Heart left ventricle (tissue), 16 donors: ENCODE measurements at places on chromosomes 11 and 22.

DNA sequence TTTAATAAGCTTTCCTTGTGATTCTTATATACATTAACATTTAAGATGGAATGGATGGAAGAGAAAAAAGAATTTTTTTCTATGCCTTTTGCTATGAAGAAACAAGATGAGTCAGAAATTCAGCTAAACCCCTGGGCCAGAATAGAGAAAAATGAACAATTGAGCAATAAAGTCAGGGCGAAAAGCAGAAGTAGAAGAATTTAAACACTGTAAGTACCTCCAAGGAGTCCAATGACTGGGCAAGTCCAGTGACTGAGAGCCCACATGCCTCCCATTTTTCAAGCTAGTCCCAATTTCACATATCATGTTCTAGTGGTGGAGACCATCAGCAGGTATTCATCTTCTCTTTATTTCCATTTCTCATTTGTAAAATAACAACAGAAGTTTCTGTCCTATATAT lies 18.6 kb upstream of the APLP2 start:
- DNase-seq, result no peak

DNA sequence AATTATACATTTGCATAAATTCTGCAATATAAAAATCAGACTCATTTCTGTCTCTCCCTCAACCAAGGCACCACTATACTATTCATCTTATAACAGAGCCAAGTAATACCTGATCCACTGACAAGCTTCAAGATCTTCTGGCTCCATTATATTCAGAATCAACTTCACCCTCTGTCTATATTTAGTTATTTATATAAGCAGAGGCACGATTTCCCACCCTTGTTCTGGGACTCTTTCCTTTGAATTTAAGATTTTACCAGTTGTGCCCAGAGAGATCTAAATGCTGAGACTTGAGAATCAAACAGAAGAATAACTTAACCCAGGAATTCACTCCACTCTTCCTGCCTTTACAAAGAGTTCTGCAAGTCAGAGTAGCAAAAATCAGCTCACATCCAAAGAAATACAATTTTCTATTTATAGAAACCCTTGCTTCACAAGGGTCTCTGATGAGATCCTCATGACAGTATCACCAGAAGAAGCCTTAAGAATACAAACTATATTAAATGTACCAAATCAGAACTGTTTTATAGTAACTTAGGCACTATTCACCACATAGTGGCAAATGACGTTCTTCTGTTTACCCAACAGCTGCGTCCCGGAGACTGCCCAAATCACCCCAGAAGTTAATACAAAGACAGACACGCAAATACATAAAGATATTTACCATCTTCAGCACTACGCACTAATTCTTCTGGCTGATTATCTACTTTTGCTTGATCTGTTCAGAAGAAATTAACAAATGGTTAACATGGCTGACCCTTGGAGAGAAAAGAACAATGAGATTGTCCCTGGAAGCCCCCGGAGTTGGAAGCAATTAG lies 32.3 kb upstream of the CCDC89 start:
- DNase-seq, result no peak

DNA sequence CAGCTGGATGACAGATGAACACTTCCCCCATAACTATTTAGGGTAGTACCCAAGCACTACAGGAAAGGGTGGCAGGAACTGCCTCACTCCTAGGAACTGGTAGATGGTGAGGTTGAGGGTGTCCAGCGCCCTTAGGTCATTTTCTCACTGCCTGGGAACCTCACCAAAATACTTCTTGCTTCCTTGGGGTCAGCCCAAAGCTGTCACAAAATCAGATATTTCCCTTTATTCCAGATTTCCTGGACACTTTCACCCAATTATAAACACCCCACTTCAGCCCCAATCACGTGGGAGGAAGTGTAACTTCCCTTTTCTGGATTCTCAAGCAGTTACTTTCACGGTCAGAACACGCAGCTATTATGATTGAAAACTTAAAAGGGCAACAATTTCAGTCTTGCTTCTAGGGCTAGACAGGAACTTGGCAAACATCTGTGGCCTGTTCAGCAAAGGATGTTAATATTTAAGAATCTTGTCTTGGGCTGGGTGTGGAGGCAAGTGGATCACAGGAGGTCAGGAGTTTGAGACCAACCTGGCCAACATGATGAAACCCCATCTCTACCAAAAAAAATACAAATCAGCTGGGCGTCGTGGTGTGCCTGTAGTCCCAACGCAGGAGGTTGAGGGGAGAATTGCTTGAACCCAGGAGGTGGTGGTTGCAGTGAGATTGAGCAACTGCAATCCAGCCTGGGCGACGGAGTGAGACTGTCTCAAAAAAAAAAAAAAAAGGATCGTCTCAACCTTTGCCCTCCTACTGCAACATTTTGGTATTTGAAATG lies 4.0 kb downstream of the FTH1 start:
- peak; percentile 34 for DNase-seq

GRCh38 chr11:57493507-57494503 lies 21.7 kb downstream of the SLC43A1 start:
- DNase-seq, result peak; percentile 39

DNA sequence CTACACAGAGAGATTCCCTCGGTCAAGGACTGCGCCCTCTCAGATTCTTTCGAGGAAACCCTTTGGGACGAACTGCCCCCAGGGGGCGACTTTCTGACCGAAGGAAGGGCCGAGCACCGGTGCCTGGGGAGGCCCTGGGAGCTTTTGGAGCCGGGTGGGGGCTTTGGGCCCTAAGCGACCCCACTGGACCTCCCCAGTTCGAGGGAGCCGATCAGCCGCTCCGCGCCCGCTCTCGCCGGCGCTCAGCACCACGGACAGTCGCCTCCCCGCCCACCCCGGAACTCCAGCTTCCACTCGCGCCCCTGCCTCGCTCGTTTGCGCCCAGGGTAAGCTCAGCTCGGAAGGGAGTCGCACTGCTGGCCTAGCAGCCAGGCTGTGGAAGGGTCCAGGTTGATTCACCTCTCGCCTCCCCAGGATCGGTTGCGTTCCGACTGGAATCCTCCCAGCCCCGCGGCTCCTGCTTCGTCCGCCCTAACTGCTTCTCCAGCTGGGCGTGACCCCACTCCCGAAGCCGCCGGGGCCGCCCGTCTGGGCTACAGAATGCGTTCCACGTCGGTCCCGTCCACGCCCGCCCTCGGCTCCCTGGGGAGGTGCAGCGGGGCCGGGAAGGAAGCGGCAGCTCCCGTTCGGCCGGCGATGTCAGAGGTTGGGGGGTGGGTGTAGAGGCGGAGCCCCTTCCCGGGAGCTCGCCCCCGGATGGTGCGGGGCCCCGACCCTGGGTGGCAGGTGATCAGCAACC lies 428 bp downstream of the SCN3B start:
- peak; percentile 67 for DNase-seq

DNA sequence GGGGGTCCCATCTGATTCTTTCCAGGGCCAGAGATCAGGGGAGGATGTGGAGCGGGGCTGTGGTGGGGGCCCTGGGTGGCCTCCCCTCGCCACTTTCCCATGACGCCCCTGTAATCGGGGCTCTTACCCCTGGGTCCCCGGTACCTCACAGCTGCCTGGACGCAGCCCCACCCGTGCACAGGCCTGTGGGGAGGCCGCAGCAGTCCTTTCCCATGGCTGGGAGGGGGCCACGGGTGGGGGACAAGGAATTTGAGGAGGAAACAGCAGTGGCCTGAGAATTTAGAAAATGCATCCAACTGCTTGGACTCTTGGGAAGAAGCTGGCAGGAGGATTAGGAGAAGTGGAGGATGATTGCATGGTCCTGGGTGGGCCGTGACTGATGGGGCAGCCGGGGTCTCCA lies 18.0 kb downstream of the H19 start:
- peak; percentile 34 for DNase-seq

DNA sequence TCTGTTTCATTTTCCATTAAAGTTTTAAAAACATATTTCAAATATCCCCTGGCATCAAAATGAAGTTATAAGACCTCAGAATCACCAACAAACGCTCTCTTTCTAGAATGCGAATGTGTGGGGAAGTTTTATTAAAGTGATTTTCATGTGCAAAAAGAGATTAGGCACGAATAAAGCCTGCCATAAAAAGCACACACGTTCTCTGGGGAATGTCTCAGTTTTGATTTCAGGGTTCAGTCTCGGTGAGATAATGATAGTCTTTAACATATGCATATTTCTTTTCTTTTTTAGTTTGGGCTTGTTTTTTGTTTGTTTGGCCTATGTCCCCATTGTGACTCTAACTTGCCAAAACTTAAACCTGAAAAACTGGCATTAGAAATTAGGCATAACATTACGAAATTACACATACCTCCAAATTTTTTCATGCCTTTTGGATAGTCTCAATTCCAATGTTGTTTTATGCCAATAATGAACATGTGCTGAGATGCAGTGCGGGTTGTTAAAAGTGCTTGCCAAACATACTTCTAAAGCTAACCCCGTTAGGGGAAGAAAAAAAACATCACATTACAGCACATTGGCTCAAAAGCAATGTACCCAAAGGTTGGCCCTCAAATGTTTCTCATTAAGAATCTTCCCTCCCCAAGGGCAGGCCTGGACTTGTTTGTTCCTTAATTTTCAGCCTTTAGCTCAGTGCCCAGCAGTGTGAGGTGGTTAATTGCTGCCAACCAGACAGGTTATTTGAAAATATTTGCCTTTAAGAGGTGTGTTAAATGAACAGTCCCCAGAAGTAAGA lies 33.2 kb upstream of the FBLN1 start:
- no peak for DNase-seq

- no peak for DNase-seq
Measured at GRCh38 chr11:1672613-1673350, 24.2 kb upstream of the KRTAP5-6 start.

DNA sequence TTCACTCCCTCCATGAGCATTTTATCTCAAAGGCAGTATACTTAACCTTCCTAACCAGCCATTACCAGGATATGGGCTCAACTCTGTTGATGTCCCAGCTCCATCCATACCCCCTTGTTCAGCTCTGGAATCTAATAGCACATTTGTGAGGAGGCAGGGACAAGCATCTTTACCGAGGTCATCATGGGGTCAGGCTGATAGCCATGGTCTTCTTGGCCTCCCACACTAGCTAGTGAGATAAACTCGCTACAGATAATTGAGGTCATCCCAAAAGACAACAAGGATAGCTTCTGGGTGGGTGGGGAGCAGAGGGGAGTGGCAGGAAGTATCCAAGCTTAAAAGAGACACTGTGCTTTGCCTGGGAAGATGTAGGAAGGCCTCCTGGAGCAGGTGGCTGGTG lies 141.6 kb upstream of the RASSF10 start:
- no peak for DNase-seq

GRCh38 chr11:10979529-10979928 lies 121.7 kb upstream of the ZBED5 start:
- no peak for DNase-seq

DNA sequence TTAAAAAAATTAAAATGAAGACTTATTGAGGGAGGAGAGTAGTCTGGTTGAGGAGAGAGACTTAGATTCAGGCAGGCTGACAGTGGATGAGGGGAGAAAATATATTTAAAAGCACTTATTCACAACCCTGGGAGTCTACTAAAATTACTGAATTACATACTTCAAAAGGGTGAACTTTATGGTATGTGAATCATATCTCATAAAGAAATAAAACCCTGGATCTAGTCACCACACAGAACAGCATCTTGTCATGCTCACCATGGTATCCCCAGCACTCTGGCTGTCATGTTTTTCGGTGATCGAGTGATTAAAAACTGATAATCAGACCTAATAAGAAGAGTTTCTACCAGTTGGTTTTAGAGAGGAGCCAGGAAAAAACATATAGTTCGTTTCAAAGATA lies 11.0 kb downstream of the TEAD1 start:
- no peak for DNase-seq

DNA sequence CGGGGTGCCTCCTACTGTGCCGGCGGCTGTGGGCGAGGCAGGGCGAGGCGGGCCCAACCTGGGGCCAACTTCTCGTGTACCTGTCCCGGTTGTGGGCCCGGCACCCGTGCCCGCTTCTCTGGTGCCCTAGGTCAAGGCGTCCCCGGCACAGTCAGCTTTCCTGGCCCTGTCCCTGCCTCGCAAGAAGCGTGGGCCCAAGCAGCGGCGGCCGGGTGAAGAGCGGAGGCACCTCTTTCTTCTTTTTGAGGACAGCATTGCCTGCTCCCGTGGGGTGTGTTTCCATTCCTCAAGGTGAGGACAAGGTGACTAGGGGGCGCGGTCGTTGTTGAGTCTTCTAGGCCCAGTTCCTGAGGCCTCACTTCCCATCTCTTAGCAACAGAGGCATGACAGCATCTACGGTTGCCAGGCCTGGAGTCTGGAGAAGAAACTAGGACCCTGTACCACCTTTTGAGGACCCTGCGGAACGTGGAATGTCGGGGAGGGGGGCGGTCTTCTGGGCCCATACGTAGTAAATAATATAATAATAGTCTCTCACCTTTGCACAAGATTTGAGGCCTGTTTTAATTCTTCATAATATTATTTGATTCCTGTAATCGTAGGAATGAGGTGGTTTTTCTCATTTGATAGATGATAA lies 418 bp downstream of the ACO2 start:
- no peak for DNase-seq

- no peak for DNase-seq
Measured at GRCh38 chr11:65864706-65865471, 4.7 kb downstream of the MUS81 start.

- no peak for DNase-seq
Measured at GRCh38 chr11:115715251-115715770, 211.1 kb upstream of the CADM1 start.

- no peak for DNase-seq
Measured at GRCh38 chr11:94539420-94539819, 4.3 kb upstream of the FUT4 start.

GRCh38 chr22:21698430-21699329 lies 32.9 kb downstream of the PPIL2 start:
- DNase-seq, result peak; percentile 46

- no peak for DNase-seq
Measured at GRCh38 chr11:34134765-34135164, 29.3 kb downstream of the NAT10 start.

DNA sequence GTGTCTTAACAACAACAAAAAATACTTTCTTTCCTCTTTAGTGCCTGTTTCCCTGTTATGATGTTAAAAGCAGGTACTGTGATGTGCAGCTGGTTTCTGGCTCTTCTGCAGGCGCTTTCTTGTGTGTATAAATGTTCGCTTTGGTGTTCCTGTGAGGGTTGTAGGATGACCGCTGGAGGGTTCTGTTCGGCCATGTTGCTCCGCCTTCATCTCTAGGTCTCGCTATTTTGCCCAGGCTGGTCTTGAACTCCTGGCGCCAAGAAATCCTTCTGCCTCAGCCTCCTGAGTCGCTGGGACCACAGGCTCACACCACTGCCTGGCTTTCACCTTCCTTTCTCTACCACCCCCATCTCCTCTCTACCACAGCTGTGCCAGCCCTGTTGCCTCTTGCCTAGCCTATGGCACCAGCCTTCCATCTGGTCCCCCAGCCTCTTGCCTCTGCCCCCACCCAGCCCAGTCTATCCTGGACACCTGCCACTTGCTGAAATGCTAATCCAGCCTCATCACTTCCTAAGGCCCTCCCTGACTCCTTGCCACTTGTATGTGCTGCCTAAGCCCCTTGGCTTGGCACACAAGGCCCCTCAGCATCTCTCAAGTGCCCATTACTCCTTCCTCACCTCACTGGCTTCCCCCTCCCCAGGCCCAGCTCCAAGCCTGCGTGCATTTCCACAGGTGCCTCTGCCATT lies 5.5 kb downstream of the LRRC74B start:
- DNase-seq, result no peak

GRCh38 chr11:6693342-6694228 lies 10.4 kb upstream of the MRPL17 start:
- peak; percentile 53 for DNase-seq
